CD8-positive, alpha-beta T cell (primary cell): ENCODE measurements at places on chromosomes 6 and 20. TPM values are rescaled to one million over a fixed set of nuclear protein-coding genes. Genes with fewer than 3 reads are reported as not detected.

The SALL4 gene
- total RNA-seq, result 0.08 TPM

The HS3ST5 gene
- not detected for total RNA-seq

The POPDC3 gene
- not detected for total RNA-seq

The SOX18 gene
- not detected for total RNA-seq

The OPRM1 gene
- total RNA-seq, result not detected

The MAFB gene
- total RNA-seq, result 0.44 TPM

The RAB23 gene
- 0.08 TPM for total RNA-seq

The LPA gene
- total RNA-seq, result not detected

The XKR7 gene
- not detected for total RNA-seq

The ARG1 gene
- not detected for total RNA-seq

The FERMT1 gene
- not detected for total RNA-seq

The SAPCD1 gene
- 4.0 TPM for total RNA-seq

The SLC4A11 gene
- total RNA-seq, result 0.65 TPM

The RAET1E gene
- total RNA-seq, result not detected

The SEL1L2 gene
- total RNA-seq, result not detected
